ENCODE measurements at places on chromosomes 16 and 17. TPM values are rescaled to one million over a fixed set of nuclear protein-coding genes. Genes with fewer than 3 reads are reported as not detected.

DNA sequence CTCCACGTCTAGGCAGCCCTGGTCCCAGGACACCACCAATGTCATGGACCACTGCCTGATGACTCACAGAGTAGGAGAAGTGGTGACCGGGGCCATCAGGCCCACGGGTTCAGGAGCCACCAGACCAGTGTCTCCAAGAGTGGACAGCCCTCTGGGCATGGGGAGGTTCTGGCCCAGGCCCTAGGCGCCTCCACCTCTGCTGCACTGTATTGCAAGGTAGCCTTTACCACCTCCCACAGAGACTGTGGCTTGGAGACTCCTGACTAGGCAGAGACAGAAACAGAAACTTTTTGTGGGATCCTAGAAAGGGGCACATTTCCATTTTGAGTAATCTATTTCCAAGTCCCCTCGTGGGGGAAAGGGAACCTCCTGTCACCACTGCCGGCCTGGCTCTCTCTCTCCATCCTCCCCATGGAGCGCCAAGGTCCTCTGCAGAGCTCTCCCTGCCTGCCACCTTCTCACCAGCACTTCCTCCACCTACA is 2.9 kb downstream of the CDIP1 start:
- DNase-seq, result no peak

DNA sequence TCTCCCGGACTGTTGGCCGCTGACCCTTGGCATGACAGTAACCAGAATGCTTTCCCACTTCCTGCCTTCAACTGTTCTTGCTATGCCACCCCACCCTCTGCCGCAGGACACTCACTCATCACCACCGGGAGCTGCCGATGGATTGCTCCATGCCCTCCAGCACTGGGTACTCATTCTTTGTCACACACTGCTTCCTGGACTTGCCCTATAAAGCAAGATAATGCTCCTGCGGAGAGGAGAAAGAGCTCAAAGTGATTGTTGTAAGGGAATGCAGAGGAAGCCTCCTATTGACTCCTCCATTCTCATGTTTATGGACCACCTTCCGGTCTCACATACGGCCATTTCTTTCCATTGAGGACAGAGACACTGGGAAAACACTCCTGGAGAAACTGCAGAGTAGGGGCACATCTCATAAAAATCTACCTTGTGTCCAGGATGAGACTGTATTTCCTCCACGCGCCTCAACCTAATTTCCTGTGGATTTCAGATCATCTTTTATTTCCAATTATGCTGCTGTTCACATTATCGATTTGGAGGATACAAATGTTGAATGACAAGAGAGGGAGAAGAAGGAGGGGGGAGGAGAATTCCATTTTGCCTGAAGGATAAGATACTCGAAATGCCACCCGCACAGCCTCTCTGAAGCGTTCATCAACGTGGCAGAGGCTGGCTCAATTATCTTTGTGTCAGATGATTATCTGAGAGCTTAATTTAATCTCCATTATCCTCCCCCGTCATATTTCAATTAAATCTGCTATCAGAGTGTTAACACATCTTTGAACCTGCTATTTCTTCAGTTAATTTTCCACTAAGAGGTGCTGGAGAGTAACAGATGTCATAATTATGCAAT is 486.1 kb upstream of the SALL1 start:
- no peak for DNase-seq

- DNase-seq, result peak; percentile 36
Measured at GRCh38 chr16:20385844-20386832, 18.4 kb downstream of the PDILT start.

DNA sequence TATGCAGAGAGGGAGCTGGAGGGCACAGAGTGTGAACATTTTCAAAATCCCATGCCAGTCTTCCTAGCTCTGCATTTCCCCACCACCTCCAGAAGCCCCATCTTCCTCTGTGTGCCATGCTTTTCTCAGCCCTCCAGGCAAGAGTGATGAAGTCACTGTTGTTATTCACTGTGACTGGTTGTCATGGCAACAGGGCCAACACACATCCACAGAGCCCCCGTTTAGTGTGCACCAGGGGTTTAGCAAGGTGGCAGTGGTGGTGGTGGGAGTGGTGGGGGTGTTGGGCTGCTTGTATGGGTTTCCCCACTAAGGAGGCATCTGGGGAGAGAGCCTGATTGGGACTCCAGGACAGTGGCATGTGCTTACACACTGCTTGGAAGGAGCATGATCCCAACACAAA is 309.9 kb upstream of the ASIC2 start:
- DNase-seq, result no peak

DNA sequence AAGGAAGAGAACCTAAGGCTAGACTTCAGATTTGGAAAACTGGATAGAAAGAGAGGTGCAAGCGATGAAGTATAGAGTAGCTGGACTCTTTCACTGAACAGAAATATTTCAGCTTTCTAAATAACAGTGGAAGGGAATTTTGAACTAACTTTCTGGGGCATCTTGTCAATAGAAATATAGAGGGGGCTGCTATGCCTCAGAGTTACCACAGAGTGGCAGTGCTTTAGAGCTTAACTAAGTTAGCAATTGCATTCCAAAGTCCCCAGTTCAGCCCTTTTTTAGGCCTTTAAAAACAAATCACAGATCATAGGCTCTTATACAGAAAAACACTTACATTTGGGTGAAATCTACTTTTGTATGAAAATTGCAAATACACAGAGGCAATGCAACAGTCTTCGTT is 154.2 kb upstream of the CDH8 start:
- peak; percentile 9 for DNase-seq

The GHDC gene
- polyA plus RNA-seq, result 14.4 TPM

The DRC3 gene
- 8.3 TPM for polyA plus RNA-seq
